ENCODE measurements at places on chromosomes 7 and 10. TPM values are rescaled to one million over a fixed set of nuclear protein-coding genes. Genes with fewer than 3 reads are reported as not detected.

PMS2 gene
- total RNA-seq = 8.4 TPM

DNAH11 gene
- 11.9 TPM for total RNA-seq

GNAT3 gene
- total RNA-seq = not detected

GRCh38 chr10:29007748-29008610, 280.9 kb upstream of the LYZL1 start:
- H3K27me3 ChIP-seq = no peaks in the 10 kb centered on the region
- H3K4me1 ChIP-seq = no peaks in the 10 kb centered on the region
- no peak overlapping the region for H3K4me3 ChIP-seq
- no peak overlapping the region for H3K27ac ChIP-seq
- no peak for DNase-seq

GRCh38 chr7:66974986-66975590, 20.3 kb downstream of the SBDS start:
- no peaks in the 10 kb centered on the region for H3K36me3 ChIP-seq
- no peak overlapping the region for H3K4me3 ChIP-seq
- H3K27me3 ChIP-seq = no peaks in the 10 kb centered on the region

DNA sequence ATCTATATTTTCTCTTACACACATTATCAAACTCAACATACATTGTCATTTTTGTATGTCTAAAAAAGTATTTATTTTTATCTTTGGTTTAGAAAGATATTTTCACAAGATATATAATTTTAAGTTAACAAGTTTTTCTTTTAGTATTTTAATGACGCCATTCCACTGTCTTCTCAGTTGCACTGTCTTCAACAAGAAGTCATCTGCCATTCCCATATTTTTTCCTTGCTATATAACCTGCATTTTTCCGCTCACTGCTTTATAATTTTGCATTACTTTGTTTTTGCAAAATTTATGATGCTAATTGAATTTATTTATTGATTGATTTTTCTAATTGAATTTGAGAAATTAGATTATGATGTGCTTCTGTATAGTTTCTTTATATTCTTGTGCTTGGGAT, 357.8 kb upstream of the RNF32 start:
- H3K36me3 ChIP-seq = no peaks in the 10 kb centered on the region
- peaks cover 4% of the 10 kb centered on the region for H3K27me3 ChIP-seq
- no peak overlapping the region for H3K4me3 ChIP-seq
- H3K27ac ChIP-seq = no peak overlapping the region
- DNase-seq = no peak
- H3K4me1 ChIP-seq = no peaks in the 10 kb centered on the region

DNA sequence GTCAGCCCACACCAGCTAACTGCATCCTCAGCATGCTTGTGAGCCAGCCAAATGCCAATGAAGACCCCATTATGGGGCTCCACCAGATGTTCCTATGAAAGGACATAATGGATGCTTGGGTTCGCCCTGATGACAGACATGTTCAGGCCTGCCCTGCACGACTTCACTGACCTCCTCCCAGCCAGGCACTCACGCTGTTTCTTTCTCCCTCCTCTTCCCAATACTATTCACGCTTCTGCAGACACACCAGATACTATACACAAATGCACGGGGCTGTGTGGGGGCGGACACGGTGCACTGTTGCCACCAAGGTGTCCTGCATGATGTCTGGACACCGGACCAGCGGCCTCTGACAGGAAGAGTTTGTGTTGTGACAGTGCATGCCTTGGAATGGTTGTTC, 284.2 kb downstream of the PRPF18 start:
- no peaks in the 10 kb centered on the region for H3K36me3 ChIP-seq
- no peak overlapping the region for H3K27ac ChIP-seq
- DNase-seq = no peak
- no peaks in the 10 kb centered on the region for H3K27me3 ChIP-seq
- no peak overlapping the region for H3K4me3 ChIP-seq
- H3K4me1 ChIP-seq = peaks cover 11% of the 10 kb centered on the region

DNA sequence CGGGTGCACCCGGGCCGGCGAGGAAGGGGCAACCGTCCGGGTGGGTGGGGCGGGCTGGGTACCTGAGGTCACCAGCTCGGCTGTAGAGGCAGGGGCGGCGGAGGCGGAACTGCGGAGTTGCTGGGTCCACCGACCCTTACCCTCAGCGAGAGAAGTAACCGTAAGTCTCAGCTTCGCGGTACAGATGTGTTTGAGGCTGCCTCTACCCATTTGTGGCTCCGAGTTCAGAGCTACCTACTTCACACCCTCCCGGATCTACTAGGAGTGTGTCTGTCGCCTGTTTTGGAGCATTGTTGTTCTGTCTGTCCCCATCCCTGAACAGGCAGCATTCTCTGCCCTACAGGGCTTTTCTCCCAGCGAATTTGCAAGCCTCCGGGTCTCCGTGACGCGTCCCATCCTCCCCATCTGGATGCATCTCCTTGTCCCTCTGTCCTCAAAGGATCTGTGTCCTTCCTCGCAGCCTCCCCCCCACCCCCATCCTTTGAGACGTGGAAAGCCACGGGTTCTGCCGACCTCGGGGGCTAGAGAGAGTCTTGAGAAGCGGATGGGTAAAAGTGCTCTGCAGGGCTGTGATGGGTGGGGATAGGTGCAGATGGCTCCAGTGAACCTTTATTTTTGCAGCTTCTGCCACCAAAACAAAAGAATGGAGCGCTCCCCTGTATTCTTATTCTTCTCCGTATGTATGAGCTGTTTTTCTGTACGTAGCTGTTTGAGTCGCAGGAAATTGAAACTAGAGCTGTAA, 757 bp downstream of the ANKIB1 start:
- DNase-seq = no peak
- peak overlapping the region; percentile 78 for H3K4me3 ChIP-seq
- peak overlapping the region; percentile 93 for H3K27ac ChIP-seq
- H3K4me1 ChIP-seq = peaks cover 37% of the 10 kb centered on the region

DNA sequence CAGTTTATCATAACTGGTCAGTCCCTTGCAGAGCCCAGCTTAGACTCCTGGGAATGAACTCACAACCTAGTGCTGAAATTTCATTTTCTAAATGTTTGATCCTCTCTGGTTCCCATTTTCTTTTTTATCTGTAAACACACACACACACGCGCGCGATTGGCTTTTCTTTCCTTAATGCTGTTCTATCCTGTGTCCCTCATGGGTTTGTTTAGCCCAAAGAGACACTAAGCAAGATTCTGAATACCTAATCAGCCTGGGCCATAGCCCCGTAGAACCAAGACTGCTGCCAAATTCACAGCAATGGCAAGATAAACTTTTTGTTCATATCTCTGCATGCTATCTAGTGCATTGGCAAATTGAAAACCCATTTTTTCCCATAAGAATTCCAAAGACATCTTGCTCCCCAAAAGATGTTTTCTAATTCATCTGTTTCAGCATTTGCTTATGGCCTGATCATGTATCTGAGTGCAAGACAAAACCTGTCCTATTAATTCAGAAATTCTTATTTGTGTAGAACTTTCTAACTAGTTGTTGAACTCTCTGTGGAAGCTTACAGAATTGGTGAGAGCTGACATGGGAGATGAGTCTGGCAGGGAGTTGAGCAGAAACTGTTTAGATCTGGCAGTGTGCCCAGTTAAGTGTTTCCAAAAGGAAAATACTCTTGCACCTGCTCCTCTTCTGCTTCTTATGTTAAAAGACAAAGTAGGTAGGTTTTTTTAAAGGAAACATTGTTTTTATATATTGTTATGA, 1.8 kb upstream of the IFIT1 start:
- H3K4me1 ChIP-seq = peaks cover 63% of the 10 kb centered on the region
- no peak for DNase-seq
- no peak overlapping the region for H3K4me3 ChIP-seq
- peak overlapping the region; percentile 75 for H3K27ac ChIP-seq

- DNase-seq = no peak
- H3K4me1 ChIP-seq = peaks cover 30% of the 10 kb centered on the region
- no peak within 1 kb of the TSS for H3K27ac ChIP-seq
- no peaks in the 10 kb centered on the region for H3K36me3 ChIP-seq
Measured at GRCh38 chr7:35253710-35254495, at the start of gene TBX20. TSS of gene TBX20 (minus strand) at chr7:35254100. CDS start at chr7:35253620, 480 bp downstream.

GRCh38 chr7:27297356-27297755, 54.8 kb downstream of the EVX1 start:
- no peaks in the 10 kb centered on the region for H3K27me3 ChIP-seq
- no peak overlapping the region for H3K4me3 ChIP-seq
- DNase-seq = no peak
- H3K27ac ChIP-seq = no peak overlapping the region

DNA sequence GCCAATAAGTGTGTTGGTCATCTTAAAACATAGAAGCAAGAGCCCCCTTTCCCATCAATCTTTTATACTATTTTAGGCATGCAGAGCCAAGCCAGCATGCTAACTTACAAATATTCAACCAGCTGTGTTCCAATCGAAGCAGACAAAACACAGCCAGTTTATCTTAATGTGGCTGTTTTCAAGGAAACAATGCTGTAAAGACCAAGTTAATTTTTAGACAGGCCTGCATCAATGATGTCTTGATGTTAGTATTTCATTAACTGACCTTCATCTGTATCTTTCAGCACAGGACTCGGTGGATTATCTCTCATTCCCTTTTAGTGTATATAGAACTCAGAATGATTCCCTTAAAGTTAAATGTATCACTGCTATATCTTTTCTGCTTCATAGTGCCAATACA, 262.0 kb upstream of the ZWINT start:
- H3K4me1 ChIP-seq = no peaks in the 10 kb centered on the region
- no peak overlapping the region for H3K27ac ChIP-seq
- DNase-seq = no peak
- no peak overlapping the region for H3K4me3 ChIP-seq

DNA sequence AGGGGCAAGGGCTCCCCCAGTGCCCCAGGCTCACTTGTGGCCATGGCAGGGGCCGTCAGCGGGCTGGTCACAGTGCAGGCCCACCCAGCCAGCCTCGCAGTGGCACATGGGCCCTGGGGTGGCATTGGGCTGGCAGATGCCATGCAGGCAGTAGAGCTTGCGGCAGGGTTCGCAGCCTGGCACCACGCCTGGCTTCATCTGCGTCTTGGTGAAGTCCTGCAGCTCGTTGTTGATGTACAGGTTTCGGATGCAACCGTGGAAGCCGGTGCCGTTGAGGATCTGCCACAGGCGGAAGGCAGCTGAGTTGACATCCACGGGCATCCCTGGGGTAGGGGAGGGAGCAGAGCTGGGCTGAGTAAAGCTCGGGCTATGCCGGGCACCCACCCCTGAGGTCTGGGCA, 170.6 kb downstream of the LCOR start:
- H3K36me3 ChIP-seq = no peaks in the 10 kb centered on the region
- DNase-seq = no peak
- no peaks in the 10 kb centered on the region for H3K4me1 ChIP-seq
- no peak overlapping the region for H3K4me3 ChIP-seq
- H3K27me3 ChIP-seq = no peaks in the 10 kb centered on the region

DNA sequence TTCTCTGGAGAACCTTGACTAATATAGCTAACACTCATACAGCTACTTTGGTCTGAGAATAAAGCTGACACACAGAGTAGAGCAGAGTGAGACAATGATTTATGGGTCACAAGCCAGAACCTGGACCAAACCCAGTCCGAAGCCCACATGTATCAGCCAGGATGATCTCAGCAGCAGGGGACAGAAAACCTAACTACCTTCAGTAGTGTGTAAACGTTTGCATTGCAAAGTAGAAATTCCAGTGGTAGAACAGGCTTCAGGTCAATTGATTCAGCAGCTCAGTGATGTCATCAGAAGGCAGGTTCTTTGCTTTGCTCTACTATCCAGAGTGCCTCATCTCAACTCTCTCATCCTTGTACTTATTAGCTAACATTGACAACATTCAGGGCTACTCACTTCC, 62.5 kb upstream of the PALS2 start:
- H3K4me3 ChIP-seq = no peak overlapping the region
- no peak for DNase-seq
- H3K27me3 ChIP-seq = no peaks in the 10 kb centered on the region
- no peaks in the 10 kb centered on the region for H3K36me3 ChIP-seq
- no peaks in the 10 kb centered on the region for H3K4me1 ChIP-seq

DNA sequence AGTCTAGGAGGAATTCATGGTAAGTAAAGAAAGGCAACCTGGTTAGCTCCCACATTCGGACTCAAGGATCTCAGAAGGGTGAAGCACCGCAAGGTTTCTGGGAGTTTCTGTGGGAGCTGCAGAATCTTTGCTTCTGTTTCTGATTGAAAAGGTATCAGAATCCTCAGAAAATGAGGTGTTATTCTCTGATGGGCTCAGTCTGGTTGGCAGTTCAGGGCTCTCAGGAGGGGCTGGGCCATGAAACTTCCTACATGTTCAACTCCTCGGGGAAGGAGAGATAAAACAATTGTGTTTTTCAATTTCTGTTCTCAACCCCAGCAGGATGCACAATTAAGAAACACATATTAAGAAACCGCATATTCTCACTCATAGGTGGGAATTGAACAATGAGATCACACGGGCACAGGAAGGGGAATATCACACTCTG, 9.1 kb downstream of the OR2A7 start:
- H3K36me3 ChIP-seq = no peaks in the 10 kb centered on the region
- H3K27me3 ChIP-seq = no peaks in the 10 kb centered on the region
- no peaks in the 10 kb centered on the region for H3K4me1 ChIP-seq
- DNase-seq = peak; percentile 64

GRCh38 chr10:115402699-115403098, 309.5 kb downstream of the ATRNL1 start:
- H3K4me3 ChIP-seq = no peak overlapping the region
- no peaks in the 10 kb centered on the region for H3K27me3 ChIP-seq
- H3K27ac ChIP-seq = no peak overlapping the region

DNA sequence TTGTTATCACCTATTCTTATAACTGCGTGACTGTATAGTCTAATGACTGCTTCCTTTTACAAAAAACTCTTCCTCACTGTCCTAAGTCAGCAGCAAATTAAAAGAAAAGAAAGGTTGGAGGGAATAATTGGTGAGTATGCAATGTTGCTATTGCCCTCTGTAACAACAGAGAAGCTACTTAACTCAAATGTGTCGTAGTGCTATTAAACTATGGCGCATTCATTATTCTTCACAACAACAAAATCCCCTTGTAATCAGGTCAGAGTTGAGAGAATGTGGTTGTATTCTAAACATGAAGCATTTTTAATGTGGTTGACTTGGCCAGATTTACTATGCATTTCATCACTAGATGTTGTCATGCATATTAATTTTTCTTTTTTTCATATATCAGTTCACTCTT, 897.8 kb upstream of the PHF14 start:
- H3K27me3 ChIP-seq = no peaks in the 10 kb centered on the region
- no peak overlapping the region for H3K27ac ChIP-seq
- H3K4me3 ChIP-seq = no peak overlapping the region
- no peak for DNase-seq
- H3K36me3 ChIP-seq = no peaks in the 10 kb centered on the region
